ENCODE measurements at places on chromosomes 7 and 10.

DNA sequence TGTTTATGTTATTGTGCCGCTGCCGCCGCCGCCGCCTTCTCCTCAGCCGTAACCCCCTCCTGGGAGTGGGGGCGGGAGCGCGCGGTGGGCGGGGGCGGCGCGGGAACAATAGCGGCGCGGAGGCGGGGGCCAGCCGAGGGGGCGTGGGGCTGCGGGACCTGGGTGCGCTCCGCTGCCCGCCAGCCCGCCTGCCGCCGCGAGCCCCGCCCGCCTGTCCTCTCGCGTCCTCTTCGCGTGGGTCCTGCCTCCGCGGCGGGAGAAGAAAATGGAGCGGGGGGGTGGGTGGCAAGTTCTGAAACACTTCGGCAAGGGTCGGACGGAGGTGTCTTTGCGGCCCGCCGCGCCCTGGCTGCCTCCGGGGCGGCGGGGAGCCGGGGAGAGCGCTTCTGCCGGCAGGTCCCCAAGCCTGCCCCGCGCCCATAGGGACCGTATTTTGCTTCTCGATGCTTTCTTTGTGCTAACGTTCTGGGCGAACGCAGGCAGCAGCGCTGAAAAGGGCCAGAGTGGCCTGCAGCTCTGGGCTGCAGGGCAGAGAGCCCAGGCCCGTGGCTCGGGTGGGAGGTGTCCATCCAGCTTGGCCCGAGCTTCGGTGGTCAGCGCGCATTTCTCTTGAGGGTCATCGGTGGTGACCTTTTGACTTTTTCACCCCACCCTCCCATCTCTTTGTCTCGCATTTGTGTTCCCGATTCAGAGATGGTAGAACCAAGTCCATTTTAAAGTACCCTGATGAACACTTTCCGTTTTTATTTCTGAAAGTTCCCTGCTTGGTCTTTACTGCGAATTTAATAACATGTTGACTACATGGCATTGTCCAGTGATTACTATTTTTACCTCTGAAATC lies 613 bp downstream of the MAPK8 start:
- DNase-seq: peak; percentile 60

- peak; percentile 63 for DNase-seq
Measured at GRCh38 chr10:77974396-77975074, 48.0 kb upstream of the DLG5 start.

- DNase-seq: no peak
Measured at GRCh38 chr7:18086165-18087025, 58.7 kb upstream of the PRPS1L1 start.

GRCh38 chr10:30784897-30785605 lies 155.5 kb upstream of the LYZL2 start:
- peak; percentile 78 for DNase-seq

All from astrocyte of the spinal cord (primary cell).